AG04450 (cell line): ENCODE measurements at places on chromosomes 5 and 9.

- no peak for DNase-seq
Observed at GRCh38 chr9:129289883-129290282, 111.8 kb upstream of the IER5L start.

GRCh38 chr5:1079486-1079885 is 32.4 kb downstream of the SLC12A7 start:
- no peak for DNase-seq

GRCh38 chr5:177329883-177330282 is 18.2 kb upstream of the MXD3 start:
- DNase-seq, result no peak

- peak; percentile 8 for DNase-seq
Observed at GRCh38 chr5:27318701-27319100, 280.3 kb upstream of the CDH9 start.

GRCh38 chr5:73672132-73672531 is 46.1 kb downstream of the ARHGEF28 start:
- no peak for DNase-seq

DNA sequence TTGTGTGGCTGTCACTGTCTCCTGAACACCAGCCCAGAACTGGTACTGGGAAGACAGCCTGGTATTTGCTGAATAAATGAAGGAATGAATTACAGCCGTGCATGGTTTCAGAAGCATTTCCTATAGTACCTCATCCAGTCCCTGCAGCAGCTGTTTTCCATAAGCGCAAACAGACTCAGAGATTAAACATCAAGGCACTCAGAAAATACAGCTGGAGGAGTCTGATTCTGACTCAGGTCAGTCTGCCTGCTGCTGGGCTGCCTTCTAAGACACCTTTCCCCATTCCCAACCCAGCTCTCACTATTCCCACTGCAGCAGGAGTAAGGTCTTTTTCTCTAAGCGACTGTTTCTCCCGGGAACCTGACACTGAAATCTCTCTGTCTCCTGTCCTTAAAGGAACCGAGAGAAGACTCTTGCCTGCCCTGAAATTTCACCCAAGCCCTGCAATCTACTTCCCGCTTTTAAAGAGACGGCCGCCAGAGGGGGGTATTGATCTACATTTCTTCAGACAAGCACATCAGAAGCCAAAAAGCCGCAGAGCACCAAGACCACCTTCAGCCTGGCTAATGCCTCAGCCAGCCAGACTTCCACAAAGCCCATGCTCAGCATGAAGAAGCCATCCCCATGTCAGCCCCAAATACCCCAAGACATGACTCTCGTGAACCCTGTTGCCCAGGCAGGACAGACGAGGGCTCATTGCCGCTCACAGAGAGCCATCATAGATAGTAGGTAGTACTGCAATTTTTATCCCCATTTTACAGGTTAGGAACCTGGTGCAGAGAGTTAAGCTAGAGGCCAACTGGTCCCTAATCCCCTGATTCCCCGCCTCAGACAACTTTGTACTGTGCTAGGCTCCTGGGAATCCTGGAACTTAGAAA is 5.4 kb upstream of the FOXI1 start:
- DNase-seq, result peak; percentile 61

GRCh38 chr9:130579738-130580463 is 524 bp downstream of the FUBP3 start:
- no peak for DNase-seq

GRCh38 chr9:73125651-73126050 is 26.0 kb upstream of the ANXA1 start:
- no peak for DNase-seq

- no peak for DNase-seq
Observed at GRCh38 chr9:121855476-121855875, 204.0 kb downstream of the DAB2IP start.

- peak; percentile 52 for DNase-seq
Observed at GRCh38 chr9:5587024-5587423, 41.9 kb upstream of the RIC1 start.

GRCh38 chr9:108722396-108722795 is 133.4 kb downstream of the ACTL7B start:
- DNase-seq, result no peak

DNA sequence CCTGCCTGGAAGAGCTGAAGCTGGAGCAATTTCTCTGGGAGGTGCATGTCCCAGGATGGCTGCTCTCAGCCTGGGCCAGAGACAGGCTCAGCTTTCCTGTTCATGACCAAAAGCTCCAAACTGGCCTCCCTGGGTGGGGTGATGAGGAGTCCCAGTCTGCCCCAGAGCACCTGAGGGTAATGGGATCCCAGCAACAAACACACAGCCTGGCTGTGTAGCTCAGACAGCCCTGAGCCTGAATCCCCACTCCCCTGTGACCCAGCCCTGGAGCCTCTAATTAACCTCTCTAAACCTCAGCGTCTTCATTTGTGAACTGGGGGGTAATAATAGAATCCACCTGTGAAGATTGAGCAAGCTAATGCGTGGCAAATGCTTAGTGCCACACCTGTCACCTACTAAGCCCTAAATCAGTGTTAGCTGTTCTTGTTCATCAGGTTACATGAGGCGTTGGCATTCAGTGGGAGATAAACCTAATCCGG is 67.5 kb downstream of the HSPA4 start:
- no peak for DNase-seq
